ENCODE measurements at places on chromosomes 4 and X.

GRCh38 chrX:15679246-15679645 is 14.6 kb upstream of the CLTRN start:
- no peak for DNase-seq

GRCh38 chr4:5638316-5638715 is 70.0 kb downstream of the EVC2 start:
- no peak for DNase-seq

DNA sequence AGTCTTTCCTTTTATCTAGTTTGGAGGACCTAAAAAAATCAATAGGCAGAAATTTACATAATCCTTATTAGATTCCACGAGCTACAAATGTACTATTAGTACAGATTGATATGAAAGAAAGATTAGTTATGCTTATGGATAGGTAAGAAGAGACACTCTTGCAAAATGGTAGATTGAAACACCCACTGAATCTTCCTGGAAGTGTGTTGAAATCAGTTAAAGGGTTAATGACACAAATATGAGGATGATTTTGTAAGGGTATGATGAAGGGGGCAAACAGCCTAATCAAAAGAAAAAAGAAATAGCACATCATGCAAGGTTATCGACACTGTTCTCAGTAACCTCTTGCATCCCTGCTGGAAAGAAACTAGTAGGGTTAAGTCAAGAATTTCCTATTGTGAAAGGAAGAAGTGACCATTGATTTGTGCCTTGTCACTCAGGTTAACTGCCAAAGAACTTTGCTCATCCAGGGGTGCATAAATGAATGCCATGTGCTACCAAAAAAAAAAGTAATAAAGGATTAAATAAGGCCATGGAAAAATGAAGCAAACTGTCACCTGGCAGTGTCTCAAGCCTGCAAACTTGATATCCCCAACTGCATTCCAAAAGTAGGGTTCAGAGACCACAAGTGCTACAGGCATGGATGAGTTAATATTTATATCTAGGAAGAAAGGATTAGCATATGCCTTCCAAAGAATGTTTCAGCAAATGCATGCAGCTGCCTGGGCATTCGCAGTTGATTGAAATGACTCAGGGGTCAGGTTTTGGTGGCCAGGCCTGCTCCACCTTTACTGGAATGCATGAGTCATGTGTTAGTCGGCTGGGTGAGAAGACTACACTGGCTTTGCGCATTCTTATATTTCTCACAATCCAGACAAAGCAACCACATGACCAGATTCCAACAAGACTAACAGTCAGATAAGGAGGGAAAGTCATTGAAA is 78.3 kb upstream of the ATXN3L start:
- no peak for DNase-seq

- DNase-seq: no peak
Observed at GRCh38 chr4:154872198-154872597, 91.1 kb downstream of the RBM46 start.

Data from stimulated activated CD8-positive, alpha-beta memory T cell treated with anti-CD3 and anti-CD28 coated beads, Interleukin-15, amount 100 ng/mL, for 4 hours (primary cell).